Activated T-cell treated with anti-CD3 and anti-CD28 coated beads, Interleukin-2, amount 50 U/mL, for 72 hours (primary cell): ENCODE measurements at places on chromosomes 1 and 21. TPM values are rescaled to one million over a fixed set of nuclear protein-coding genes. Genes with fewer than 3 reads are reported as not detected.
A peak's percentile ranks its signal among the peaks of the same experiment; 100 is the strongest.

GRCh38 chr1:15384301-15384901 is 25.3 kb upstream of the EFHD2 start:
- no peak for DNase-seq

DNA sequence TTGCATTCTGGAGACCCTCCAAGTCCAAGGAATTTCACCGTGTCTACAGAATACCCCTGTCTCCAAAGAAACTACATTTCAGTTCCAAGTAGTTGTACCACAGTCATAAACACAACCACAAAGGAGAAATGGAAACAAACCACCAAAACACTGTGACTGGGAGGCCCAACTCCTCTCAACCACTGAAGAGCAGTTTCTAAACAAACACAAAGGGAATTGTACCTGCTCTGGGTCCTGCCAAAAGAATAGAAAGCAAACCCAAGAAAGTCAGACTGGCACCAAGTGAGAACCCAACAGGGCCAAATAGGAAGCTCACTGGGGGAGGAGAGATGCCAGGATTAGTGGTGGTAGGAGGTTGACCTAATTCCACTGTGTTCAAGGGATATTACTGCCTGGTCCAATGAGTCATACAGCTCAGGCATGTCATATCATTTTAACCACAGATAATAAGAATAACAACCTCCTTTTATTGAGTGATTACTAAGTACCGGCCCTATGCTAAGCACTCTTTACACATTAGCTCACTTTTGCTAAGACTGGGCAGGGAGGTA is 123.9 kb upstream of the PPP2R5A start:
- DNase-seq, result peak; percentile 24

DNA sequence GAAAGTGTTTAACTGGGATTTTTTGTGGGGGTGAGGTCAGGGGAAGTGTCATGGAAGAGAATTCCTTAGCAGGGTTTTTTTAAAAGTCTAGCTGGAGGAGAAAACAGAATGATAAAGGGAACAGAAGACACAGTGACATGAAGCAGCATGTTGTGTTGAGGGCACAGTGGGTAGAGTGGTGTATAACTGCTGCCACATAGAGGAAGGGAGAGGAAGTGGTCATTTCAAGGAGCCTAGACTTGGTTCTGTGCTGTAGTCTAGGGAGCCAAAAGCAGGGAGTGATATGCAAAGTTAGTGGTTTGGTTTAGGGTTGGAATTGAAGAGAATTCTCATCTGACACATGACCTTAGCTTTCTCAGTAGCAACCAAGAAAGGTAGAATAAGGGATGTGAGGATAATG is 10.2 kb downstream of the EEIG2 start:
- peak; percentile 27 for DNase-seq

The FLVCR1 gene
- 9.5 TPM for total RNA-seq

DNA sequence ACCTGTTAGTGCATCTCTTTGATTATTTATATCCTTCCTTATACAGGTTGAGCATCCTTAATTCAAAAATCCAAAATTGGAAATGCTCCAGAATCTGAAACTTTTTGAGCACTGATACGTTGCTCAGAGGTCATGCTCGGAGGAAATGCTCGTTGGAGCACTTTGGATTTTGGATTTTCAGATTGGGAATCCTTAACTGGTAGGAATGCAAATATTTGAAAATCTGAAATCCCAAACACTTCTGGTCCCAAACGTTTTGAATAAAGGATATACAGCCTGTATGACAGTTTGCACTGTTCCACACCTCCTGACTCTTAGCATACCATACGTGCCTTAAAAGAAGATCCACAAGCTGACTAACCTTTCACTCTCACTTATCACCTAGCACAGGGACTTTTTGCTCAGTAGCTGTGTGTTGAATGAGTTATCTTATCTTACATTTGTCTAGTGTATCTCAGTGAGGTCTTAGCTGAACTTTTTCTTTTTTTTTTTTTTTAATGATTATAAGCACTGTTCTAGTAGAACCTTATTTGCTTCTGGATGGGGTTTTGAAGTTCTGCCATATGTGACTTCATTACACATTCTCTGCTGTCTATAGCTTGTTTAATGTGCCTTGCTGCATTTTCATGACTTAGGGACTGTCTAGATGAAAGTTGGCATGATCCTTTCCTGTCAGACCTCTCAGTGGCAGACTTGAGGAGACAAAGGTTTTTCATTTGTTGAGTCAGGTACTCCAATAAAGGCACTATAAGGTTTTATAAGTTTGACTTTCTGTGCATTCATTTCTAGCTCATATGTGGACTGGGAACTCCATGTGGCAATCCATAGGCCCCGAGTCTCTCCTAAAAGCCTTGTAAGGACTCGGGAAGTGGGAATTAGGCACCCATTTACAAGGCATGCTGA is 21.6 kb downstream of the PTGFRN start:
- no peak for DNase-seq

GRCh38 chr1:117644696-117645311 is 39.0 kb downstream of the TENT5C start:
- no peak for DNase-seq

DNA sequence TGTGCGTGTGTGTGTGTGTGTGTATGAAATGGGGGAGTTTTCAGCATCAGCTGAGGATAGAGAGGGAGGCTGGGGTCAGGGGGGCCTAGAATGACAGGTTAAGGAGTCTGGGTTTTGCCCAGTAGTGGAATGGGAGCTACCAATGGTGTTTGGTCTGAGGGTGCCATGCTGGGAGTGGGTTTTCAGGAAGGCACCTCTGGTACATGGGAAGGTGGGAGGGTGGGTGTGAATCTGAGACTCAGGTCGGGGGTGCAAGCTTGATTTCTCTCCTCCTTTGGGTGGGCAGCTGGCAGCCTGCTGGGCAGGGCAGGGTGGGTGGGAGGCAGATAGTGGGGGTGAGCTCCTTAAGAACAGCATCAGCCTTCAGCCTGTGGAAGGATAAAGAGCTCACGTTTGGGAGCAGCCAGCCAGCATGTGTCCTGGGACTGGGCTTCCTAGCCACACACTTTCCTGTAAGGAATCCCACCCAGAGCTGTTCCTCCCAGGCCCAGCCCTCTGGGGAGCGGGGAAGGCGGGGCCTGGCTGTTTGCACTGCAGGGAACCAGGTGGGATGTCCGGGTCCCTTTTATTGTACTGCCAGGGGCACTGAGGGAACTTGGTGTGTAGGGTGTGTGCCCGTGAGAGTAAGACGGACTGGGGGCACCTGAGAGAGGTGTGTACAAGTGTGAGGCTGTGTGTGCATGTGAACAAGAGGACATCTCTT is 152.8 kb downstream of the FOXD2 start:
- no peak for DNase-seq

The C1orf116 gene
- 0.21 TPM for total RNA-seq

- DNase-seq, result no peak
These were observed 175.8 kb downstream of the TYW3 start for GRCh38 chr1:74908797-74909196.

GRCh38 chr1:188089015-188089414 is 1260.3 kb downstream of the PLA2G4A start:
- DNase-seq, result no peak

The CALML6 gene
- total RNA-seq, result 1.8 TPM

The C1orf210 gene
- total RNA-seq, result 0.38 TPM

- no peak for DNase-seq
These were observed 14.8 kb downstream of the DCST2 start for GRCh38 chr1:155018617-155019348.

GRCh38 chr1:170568197-170568596 is 36.2 kb downstream of the GORAB start:
- DNase-seq, result no peak

DNA sequence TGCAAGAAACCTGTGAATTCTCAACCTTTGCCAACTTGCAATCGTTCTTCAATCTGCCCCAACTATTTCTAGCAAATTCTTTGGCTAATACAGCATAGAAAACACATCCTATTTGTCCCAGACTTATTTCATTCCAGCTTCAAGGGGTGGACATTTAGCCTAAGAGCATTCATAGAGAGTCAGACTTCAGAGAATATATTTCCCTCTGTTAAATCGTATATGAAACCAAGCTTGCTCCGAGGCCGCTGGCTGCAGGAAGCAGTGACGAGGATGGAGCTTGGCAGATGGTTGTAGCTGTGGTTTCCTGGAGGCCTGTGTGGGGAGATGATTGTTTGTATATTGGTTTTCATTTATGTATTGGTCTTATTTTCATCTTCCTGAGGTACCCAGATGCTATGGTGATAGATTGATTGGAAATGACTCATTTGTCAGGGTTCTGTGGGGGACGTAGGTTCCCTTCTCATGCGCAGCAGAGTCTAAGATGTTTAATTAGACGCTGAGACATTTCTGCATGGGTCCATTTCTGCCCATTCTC is 26.1 kb downstream of the MAN1C1 start:
- DNase-seq, result peak; percentile 76

DNA sequence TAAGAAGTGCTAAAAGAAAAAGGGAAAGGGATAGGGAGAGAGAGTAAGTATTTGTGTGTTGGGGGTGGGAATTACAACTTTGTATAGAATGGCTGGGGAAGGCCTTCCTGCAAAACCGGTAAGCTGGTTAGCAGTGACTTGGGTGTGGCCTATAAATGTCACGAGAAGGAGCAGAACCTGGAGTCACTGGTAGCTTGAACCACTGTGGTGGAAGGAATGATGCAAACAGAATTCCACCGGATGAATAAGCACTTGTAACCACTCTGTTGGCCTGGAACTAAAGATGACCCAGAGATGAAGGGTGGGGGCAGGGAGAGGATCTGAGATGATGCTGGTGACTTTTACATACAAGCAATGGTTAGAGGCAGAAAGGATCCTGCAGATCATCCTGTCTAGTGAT is 8.9 kb downstream of the XKR8 start:
- DNase-seq, result no peak

GRCh38 chr1:13737398-13737797 is 37.4 kb downstream of the PRDM2 start:
- DNase-seq, result no peak

GRCh38 chr21:29238053-29238966 is 60.4 kb upstream of the BACH1 start:
- no peak for DNase-seq

The CLDN14 gene
- not detected for total RNA-seq

- no peak for DNase-seq
These were observed 127.8 kb upstream of the NGF start for GRCh38 chr1:115465802-115466363.

DNA sequence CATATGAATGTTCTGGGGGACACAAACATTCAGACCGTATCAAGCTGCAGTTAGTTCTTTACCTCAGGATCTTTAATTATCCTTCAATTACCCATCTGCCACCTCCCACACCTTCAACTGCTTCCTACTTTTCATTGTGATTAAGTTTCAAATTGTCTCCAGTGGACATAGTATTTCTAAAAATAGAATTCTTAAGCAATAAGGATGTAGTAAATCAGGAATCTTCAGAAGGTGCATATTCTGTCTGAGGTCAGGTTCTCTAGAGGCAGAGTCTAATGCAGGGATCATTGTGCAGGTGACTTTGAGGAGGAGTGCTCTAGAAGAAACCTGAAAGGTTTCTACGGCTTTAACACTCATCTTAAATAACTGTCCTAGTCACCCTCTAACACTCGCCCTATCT is 102.6 kb upstream of the PPP2R5A start:
- no peak for DNase-seq

The UBASH3A gene
- 54.5 TPM for total RNA-seq

DNA sequence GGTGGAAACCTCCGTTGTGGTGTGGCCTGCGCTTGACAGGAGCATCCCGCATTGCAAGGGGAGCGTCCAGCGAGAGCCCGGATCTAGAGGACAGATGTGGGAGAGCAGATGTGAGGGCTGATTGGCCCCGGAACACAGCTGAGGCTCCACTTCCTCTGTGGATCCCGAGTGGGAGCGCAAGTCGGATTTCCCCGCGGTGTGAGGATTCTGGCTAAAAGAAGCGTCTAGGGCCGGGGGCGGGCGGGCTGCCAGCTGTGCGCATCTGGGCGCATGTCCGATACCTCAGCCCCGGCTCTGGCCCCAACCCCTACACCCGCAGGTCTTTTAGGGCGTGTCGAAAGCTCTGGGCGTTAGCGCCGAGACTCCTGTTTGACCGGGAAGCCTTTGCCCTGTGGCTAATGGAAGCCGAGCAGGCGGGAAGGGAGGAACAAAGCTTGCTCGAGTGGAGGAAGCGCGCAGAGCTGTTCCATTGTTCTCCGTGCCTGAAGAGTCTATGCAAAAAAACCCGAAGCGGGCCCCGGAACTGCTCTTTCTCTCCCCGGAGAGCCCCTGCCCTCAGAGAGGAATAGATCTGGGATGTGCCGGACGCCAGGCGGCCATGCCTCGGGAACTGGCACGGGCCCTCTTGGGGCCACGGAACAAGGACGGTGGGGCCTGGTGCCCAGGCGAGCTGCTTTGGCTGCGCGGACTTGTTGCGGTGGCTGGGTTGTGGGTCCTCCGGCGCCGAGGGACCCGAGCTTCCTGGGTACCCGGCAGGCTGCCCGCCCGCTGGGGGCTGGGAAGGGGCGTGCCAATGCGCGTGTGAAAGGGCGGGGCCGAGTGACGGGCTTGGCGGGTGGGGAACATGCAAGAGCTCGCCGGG is 111.1 kb downstream of the NAV1 start:
- peak; percentile 15 for DNase-seq

DNA sequence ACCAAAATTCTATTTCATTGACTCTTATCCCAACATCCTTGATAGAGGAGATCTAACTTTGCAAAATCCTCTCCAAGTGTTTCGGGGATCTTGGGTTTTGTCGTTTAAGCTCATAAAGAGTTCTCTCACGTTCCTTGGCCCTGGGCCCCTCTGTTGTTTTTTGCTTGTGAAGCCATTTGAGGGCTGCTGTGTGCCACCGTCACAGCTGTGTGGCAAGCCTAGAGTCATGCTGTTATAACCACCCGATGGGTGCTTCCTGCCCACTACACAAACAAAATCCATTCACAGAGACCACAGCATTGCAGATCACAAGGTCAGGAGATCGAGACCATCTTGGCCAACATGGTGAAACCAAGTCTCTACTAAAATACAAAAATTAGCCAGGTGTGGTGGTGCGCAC is 154.1 kb downstream of the ADSS2 start:
- no peak for DNase-seq

DNA sequence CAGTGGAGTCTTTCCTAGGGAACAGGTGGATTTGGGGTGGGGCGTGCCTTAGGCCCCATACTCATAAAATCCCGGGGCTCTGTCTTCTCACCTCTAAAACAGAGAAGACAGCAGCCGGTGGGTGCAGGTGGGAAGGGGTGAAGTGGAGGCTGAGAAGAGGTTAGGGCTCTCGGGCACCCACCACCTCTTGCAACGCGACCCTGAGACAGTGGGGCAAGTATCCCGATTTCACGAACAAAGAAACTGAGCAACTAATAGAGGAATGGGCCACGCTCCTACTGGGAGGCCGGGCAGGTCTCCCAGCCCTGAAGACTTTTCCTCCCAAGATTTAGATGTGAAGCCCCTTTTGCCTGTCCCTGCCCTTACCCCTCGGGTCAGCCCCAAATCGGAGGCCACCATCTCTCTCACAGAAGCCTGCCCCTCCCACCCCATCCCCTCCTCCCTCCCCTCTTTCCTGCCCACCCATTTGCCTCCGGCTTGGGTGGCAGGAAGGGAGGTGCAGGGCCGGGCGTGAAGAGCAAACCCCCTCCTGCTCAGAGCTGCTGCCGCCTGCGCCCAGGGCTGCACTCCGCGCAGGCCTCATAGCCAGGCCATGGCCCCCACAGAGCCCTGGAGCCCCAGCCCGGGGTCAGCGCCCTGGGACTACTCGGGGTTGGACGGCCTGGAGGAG is at the start of gene GPR25:
GPR25 (plus strand) TSS at position 536 of the 670 bp plus-strand sequence; CDS start at position 593, 57 bp downstream.
- DNase-seq, result no peak
